ENCODE measurements at places on chromosomes 4 and X.
A peak's percentile ranks its signal among the peaks of the same experiment; 100 is the strongest.

DNA sequence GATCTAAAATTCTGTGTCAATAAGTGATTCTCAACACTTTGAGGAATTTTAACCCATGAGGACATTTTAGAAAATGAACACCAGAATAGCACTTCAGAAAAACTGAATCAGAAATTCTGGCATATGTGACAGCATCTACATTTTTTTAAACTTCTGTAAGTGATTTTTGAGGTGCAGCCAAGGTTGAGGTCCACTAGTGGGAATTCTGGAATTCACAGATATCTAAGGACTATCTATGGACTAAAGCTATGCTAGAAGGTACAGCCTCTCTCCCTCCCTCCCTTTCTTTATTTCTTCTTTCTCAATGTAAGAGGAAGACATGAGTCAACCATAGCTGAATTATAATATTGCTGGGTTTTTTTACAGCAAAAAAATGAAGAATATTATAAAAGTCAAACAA, 508.2 kb upstream of the ATOH1 start:
- no peak for DNase-seq

DNA sequence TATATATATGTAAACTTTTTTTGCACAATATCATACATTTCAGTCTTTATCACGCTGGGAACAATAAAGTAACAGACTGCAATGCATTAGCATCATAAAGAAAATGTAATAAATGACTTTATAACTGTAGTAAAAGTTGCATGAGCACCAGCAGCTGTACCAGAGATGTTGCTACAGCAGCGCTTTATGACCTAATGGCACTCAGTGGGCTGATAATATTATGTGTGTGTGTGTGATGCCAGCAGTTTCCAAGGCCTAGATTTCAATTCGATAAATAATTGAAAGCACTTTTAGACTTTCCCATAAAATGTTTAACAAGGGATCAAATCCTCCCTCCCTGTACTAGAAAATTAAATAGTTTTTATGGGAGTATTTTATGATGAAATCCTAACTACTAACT, 367.6 kb upstream of the AGA start:
- DNase-seq = no peak

GRCh38 chr4:168612450-168613135, 115.7 kb downstream of the PALLD start:
- peak; percentile 73 for DNase-seq

DNA sequence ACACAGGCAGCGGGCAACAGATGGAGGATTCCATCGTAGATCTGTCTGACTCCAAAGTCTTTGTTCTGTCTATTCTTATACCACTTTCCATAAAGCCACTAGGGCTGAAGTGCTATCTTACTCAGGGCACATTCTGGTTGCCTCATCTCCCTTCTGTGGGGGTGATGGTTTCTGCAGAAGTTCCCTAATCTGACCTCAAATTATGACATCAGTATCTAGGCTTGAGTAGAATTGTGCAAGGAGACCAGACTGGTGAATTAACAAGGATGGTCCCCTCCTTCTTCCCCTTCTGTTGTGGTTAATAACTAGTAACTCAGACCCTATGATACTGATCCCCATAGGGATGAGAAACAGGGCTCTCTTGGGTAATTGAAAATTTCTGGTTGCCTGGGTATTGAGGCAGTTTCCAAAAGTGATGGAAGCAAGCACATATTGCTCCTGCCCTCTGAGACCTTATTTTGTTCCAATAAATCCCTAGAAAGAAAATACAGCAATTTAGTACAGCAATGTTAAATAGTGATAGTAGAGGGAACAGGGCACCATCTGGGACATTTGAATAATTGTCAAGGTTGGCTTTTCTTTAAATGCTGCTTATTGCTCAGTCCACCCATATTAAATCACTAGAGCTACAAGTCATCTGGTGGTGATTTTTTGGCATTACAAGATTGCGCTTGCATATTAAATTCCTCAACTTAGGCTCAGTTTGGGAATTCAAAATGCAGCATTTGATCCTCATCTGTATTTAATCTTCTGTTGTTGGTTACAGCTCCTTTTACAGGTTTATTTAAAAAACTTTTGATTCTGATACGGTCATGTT, 57.3 kb upstream of the AP1S2 start:
- no peak for DNase-seq

GRCh38 chr4:186326391-186326790, 60.4 kb downstream of the F11 start:
- no peak for DNase-seq

GRCh38 chrX:44010626-44011025, 37.4 kb upstream of the NDP start:
- peak; percentile 12 for DNase-seq

DNA sequence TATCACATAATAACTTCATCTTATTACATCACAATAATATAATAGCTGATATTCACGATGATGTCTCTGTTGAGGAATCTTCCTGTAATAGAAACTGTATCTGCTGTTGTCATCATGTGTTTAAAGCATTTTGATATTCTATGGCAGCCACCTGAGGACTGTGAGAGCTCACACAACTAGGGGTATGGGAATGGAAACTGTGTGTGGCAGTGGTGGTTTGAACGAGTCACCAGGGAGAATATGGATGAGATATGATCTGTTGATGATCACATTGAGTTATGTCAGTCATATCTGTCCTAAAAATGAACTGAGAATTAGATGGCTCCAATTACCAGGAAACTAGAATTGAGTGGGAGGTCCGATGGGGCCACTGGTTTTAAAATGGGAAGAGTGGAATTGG, 169.6 kb downstream of the MID1IP1 start:
- no peak for DNase-seq

DNA sequence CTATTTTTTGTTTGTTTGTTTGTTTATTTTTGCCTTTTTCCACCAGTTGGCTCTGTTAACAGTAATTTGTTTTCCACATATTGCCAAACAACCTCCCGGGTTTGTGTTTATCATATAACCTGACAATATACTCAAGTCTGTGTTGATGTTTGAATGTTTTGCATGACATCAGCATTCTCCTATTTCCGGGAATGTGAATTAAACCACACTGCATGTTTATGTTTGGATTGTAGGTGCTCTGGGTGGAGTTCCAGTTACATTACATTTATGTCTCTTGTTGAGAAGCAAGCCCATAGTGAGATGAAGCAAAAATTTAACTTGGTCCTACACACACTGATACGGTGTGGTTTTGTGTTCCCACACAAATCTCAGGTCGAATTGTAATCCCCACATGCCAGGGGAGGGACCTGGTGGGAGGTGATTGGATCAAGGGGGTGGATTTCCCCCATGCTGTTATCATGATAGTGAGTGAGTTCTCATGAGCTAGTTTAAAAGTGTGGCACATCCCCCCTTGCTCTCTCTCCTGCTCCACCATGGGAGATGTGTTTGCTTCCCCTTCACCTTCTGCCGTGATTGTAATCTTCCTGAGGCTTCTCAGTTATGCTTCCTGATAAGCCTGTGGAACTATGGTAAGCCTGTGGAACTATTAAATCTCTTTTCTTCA, 54.4 kb upstream of the CLNK start:
- DNase-seq = peak; percentile 37

DNA sequence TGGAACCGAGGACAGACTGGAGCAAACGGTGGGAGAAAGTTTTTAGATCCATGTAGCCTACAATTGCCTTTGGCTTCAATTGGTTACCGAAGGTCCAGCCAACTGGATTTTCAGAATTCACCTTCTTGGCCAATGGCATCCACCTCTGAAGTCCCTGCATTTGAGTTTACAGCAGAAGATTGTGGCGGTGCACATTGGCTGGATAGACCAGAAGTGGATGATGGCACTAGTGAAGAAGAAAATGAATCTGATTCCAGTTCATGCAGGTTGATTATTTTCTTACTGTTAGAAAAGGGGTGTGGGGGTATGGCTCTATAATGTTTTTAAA, 702 bp downstream of the KLHL5 start:
- DNase-seq = no peak

GRCh38 chrX:139191746-139192385, 338.7 kb upstream of the F9 start:
- DNase-seq = no peak

DNA sequence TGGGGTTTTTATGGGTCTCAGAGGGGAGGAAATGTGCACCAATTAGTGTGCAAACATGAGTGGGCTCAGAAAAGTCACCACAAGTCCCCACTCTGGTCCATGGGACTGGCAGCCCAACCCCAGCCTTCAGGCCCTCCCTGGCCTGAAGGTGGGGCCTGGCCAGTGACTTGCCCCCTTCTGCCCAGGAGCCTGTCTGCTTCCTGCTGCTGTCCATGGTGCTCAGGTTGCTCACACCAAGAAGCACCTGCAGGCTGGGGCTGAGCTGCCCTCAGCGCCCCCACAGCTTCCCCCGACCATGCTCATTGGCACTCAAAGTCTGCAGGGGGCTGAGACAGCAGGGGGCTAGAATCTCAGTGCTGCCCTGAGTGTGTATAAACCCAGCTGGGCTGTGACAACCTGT, 30.6 kb upstream of the GC start:
- DNase-seq = peak; percentile 4

- DNase-seq = no peak
These were observed 22.0 kb downstream of the PPEF2 start for GRCh38 chr4:75880278-75880677.

DNA sequence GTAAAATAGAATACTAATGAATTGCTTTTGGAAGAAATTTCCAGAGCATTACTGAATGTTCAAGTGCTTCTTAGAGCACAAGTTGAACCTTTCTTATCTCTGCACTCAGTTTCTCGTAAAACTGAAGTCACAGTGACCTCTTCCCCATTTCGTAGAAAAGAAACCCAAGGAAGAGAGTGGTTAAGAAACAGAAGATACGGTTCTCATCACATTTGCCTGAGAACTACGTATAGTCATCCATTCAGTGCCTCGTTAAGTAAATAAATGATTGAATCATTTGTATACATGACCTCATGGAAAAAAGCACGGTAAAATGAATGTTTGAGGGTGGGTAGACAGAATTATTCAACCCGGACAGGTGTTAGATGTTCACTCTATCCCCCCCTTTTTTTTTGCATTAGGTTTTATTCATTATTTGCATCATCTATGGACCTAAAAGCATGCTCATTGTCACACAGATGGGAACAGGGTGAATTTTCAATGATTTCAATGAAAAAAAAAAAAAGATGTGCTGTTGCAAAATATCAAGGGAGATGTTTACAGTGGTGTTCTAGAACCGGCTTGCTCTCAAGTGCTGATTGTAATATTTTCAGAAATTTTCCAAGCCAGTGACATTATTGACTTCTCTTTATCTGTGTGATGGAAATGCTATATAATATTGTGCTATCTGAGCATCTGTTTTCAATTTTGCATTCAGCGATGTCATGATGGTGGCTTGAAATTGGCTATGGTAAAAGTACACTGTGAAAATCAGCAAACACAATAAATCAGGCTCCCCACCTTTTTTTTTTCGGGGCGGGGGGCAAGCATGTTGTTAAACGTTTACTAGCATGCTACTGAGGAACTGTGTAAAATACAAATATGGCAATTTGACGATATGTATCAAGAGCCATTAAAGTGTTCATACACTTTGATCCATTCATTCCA, 4.3 kb downstream of the RHOH start:
- peak; percentile 31 for DNase-seq

DNA sequence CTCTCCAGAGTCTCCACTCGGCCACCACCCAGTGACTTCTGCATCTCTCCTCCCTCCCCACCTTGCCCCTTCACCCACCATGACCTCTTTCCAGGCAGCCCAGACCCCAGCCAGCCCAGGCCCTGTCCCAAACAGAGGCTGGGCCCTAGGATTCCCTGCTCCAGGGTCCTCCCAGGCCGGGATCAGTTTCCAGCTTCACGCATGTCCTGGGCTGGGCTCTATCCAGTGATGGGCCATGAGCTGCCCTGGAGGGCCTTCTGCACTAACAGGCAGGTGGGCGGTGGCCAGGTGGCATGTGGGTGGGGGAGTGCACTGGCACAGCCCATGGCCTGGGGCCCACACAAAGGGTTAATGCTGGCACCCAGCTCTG, 20.4 kb upstream of the ADD1 start:
- no peak for DNase-seq

DNA sequence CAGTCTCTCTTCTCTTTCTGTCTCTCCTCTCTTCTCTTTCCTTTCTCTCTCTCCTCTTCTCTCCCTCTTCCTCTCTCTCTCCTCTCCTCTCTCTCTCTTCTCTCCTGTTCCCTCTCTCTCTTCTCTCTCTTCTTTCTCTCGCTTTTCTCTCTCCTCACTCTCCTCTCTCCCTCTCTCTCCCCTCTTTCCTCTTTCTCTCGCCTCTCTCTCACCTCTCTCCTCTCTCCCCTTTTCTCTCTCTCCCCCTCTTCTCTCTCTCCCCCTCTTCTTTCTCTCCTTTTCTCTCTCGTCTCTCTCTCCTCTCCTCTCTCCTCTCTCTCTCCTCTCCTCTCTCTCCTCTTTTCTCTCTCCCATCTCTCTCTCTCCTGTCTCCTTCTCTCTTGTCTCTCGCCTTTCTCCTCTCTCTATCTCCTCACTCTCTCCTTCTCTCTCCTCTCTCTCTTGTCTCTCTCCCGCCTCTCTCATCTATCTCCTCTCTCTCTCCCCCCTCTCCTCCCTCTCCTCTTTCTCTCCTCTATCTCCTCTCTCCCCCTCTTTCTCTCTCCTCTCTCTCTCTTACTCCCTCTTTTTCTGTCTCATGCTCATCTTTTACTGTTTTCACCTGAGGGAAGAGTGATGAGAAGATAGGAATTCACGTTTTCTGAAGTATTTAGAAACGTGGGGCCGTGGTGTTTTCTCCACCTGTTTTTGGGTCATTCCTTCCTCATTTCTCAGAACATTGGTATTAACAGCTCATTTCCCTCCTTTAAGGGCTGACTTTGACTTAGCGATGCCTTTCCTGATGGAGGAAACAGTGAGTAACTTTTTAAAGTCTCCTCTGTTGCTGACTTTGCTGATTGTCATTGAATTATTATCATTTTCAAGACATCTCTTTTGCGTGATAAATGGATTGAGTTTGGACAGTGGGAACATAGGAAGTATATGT, 80.6 kb upstream of the CD99 start:
- no peak for DNase-seq

DNA sequence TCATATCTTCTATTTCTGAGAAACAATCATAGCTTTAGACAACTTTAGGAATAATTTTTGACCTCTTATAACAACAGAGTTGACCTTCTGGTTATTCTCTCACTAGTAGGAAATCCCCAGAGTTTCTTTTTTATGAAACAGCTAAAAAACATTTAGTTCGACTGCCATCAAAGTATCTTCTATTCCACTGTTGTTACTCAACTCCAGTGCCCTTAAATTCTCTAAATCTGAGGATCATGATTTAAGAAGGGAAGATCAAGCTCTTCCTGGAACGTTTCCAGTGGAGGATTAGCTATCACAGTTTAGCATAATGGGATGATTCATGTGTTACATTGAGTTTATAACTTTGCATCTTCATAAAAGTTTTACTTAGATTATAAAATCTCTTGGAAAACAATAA, 134.9 kb upstream of the VEGFC start:
- DNase-seq = peak; percentile 84

GRCh38 chr4:37741564-37741963, 55.4 kb upstream of the RELL1 start:
- DNase-seq = no peak

DNA sequence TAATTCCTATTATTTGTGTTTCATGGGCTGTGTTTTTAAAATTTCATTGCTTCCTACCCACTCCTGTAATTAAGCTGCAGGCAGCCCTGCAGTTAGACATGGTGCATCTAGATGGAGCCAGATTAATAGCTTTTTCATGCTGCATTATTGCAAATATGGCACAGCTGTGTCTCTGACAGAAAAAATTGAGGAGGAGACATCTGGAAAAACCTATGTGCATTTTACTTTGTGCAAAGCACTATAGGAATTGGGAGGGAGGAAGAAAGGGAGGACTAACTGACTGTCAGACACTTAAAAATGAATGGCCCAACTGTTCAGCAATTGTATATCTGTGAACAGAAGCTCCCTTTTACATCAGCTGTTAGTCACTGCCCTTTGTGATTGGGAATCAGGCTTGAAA, 8.1 kb upstream of the RPGR start:
- no peak for DNase-seq

- DNase-seq = no peak
These were observed 163.0 kb downstream of the FRMPD4 start for GRCh38 chrX:12301288-12301687.

Measured in epithelial cell of esophagus (primary cell).